ENCODE measurements at places on chromosomes 6 and 20.

- DNase-seq: no peak
Measured at GRCh38 chr6:77462359-77463307, 658 bp downstream of the HTR1B start.

DNA sequence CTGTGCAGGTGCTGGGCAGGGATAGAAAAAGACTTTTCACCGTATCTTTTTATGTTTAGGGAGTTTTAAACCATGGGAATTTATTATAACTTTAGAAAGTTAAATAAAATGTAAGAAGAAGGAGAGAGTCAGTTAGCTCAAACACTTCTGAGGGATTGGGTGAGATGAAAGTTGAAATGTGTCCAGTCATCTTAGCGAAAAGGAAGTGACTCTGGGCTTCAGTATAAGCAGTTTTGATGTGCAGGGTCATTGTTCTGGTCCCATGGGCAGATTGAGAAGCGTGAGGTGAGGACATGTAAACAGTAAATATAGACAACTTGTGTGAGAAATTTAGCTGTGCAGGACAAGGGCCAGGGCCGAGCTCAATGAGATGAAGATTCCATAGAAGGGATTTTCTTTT is 66.9 kb downstream of the TOX2 start:
- no peak for DNase-seq

DNA sequence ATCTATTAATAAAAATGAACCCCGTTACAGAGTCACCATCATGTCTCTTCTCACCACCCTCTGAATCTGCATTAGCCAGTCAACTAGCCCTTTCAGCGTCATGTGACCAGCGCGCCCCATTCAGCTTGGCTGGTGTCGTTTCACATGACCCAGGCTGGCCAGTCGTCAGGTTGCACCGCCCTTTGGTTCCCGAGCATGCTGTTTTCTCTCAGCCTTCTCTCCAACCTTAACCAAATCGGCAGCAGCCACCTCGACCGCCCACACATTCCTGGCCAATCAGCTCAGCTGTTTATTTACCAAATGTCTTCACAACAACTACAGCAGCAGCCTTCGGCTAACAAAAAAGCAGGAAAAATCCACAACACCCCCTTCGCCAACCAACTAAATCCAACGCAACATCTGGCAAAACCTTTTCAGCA is 5.6 kb downstream of the SRSF3 start:
- DNase-seq: no peak

- no peak for DNase-seq
Measured at GRCh38 chr6:85614780-85615179, 21.1 kb upstream of the SNX14 start.

- DNase-seq: no peak
Measured at GRCh38 chr20:48197066-48197465, 411.8 kb upstream of the SULF2 start.

- no peak for DNase-seq
Measured at GRCh38 chr6:43944908-43945767, 175.1 kb downstream of the VEGFA start.

GRCh38 chr20:57747861-57748481 is 38.2 kb upstream of the PMEPA1 start:
- no peak for DNase-seq

DNA sequence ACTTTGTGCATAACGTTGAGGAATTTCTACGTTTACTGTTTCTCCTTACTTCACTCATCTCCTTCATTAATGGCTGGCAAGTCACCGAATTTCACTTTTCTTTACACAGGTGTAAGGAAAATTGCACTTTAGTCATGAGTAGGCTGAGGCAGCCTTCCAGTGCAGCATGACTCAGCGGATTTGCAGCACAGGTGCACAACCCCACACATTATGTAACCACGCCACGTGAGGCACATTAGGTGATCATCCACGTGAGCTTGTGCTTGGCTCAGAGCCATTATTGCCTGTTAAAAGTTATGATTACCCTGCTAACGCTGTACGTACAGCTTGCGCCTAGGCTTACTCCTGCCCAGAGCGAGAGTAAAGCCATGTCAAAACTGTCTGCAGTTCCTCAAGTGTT is 158.8 kb downstream of the NKAIN2 start:
- peak; percentile 98 for DNase-seq

DNA sequence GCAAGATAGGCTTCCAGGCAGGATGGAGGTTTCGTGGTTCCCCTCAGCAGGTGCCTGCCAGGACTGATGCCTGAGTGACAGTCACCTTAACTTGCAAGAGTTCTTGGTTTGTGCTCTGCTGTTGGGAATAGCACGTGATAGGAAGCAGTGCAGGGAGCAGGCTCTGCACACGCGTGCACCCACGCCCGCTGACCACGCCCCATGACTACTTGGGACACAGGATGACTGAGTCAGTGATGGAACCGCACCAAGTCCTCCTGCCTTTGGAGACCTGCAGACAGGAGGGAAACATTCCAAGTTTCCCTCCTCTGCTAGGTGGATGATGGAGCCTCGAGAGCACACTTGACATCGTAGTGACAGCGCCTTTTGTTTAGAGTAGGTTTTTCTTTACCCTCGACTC is 164.2 kb downstream of the DTNBP1 start:
- no peak for DNase-seq

- no peak for DNase-seq
Measured at GRCh38 chr6:8064638-8065518, 689 bp upstream of the BLOC1S5 start.

- DNase-seq: peak; percentile 6
Measured at GRCh38 chr6:133131621-133132465, 109.3 kb upstream of the EYA4 start.

- no peak for DNase-seq
Measured at GRCh38 chr6:86516087-86516486, 421.2 kb upstream of the HTR1E start.

DNA sequence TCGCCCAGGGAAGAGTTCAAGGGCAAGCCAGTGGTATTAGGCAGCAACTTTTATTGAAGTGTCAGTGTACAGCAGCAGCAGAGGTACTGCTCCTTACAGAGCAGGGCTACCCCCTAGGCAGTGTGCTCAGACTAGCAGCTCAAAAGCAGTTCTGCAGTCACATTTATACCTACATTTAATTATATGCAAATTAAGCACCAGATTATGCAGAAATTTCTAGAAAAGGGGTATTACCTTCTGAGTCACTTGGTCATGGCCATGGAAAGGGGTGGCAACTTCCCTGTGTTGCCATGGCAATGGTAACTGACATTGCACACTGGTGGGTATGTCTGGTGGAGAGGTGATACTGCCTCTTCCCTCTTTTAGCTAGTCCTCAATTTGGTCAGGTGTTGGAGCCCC is 2.1 kb upstream of the ZKSCAN4 start:
- no peak for DNase-seq

DNA sequence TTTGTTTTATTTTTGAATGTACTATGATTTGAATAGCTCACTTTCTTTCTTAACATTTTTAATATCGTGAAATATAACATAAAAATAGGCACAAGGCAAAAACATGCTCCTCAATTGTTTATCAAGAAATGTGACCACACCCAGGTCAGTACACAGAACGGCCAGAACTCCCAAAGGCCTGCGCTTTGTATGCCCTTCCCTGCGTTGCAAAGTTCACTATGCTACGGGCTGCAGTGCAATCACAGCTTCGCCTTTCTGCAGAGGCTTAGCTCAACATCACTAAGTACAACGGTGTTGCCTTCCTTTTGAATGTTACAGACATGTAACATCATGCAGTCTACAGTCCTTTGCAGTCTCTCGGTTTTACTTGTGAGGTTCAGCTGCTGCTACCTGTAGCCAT is 333.4 kb downstream of the THBS2 start:
- DNase-seq: no peak

DNA sequence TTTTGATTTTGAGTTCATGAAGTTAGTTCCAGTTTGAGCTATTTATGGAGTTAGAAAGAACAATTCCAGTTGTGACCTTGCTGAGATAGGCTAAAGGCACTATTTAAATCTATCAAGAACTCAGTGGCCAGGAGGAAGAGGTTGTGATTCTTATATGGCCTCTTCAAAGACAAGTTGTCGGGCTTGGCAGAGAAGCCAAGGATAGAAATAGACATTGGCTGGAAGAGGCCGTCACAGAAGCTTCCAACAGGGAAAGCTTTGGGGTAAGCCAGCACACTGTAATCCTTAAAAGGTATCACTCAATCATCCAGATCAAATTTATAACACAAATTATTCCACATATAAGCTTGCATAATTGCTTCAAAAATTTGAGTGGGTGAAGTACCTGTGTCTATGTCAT is 286.1 kb downstream of the SYNE1 start:
- DNase-seq: no peak

All from NCI-H1436 treated with DMSO at 0.1 percent for 48 hours (cell line).